ENCODE measurements at places on chromosomes 11 and 22. TPM values are rescaled to one million over a fixed set of nuclear protein-coding genes. Genes with fewer than 3 reads are reported as not detected.

The P2RX6 gene
- 0.56 TPM for total RNA-seq

The SEC14L6 gene
- not detected for total RNA-seq

The GAL3ST3 gene
- not detected for total RNA-seq

The USP28 gene
- 17.3 TPM for total RNA-seq

The HEPACAM gene
- not detected for total RNA-seq

The MMP27 gene
- not detected for total RNA-seq

The CELSR1 gene
- total RNA-seq: 23.2 TPM

The RFPL1 gene
- total RNA-seq: not detected

The OR5B21 gene
- not detected for total RNA-seq

The HTR3B gene
- not detected for total RNA-seq

The KLHDC7B gene
- not detected for total RNA-seq

The DBX1 gene
- not detected for total RNA-seq

The GRAP2 gene
- total RNA-seq: not detected

The JHY gene
- total RNA-seq: 3.4 TPM

The CALCA gene
- not detected for total RNA-seq

The ACO2 gene
- 47.0 TPM for total RNA-seq

The NRXN2 gene
- 0.12 TPM for total RNA-seq

The TMEM121B gene
- total RNA-seq: 0.14 TPM

The MMP13 gene
- total RNA-seq: not detected

The MED15 gene
- total RNA-seq: 54.7 TPM

The HSPB2 gene
- not detected for total RNA-seq

The GGTLC3 gene
- not detected for total RNA-seq

The RBX1 gene
- 55.1 TPM for total RNA-seq

The A4GALT gene
- total RNA-seq: 16.4 TPM

The PHOX2A gene
- not detected for total RNA-seq

The RHOD gene
- 47.7 TPM for total RNA-seq

The MOV10L1 gene
- total RNA-seq: not detected

The SLC17A6 gene
- not detected for total RNA-seq

The OR4D5 gene
- not detected for total RNA-seq

The MUC5AC gene
- total RNA-seq: 3.8 TPM

The SLC39A13 gene
- total RNA-seq: 54.0 TPM

The THRSP gene
- not detected for total RNA-seq

The GGTLC2 gene
- not detected for total RNA-seq

The SHANK3 gene
- total RNA-seq: 3.9 TPM

The PRODH gene
- total RNA-seq: 0.28 TPM

The FAT3 gene
- 0.38 TPM for total RNA-seq

The SLC6A5 gene
- total RNA-seq: not detected

The OR51I1 gene
- total RNA-seq: not detected

The OR8A1 gene
- not detected for total RNA-seq

The LDHAL6A gene
- not detected for total RNA-seq

The GLYAT gene
- total RNA-seq: not detected

The CNTF gene
- total RNA-seq: 1.5 TPM

The OR2AT4 gene
- total RNA-seq: not detected

Measured in A549 treated with CpdA at 1 μM for 4 hours (cell line).